ENCODE measurements at places on chromosomes 2 and 18.

DNA sequence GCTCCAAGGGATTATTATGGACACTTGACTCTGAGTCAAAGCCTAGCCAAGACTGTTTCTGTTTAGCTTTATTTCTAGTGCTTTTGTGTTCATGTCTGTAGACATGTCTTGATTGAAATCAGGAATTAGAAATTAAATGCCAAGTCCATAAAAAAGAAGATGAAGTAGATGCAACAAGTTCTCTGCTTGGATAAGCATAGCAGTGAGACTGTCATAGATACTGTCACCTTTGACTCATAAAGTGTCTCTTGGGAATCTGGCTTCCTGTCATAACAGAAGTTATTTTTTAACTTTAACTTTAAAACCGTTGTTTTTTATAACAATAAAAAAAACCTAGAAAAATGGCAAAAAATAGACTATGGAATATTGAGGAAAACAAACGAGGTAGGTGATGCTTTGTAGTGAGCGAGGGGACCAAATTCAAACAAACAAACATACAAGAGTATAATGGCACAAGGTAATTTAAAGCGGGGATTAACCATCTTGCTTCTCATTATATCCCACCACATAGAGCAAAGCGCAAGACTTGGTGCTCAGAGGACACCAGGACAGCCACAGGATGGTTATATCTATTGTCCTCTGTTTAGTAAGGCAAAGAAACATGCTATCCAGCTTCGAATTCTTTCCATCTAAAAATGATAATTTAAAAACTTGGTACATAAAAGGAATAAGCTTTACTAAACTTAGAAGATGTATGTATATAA, 64.6 kb downstream of the CD226 start:
- no peak for DNase-seq

GRCh38 chr2:19632403-19632991, 269.3 kb downstream of the TTC32 start:
- DNase-seq, result no peak

GRCh38 chr2:217790681-217791392, 212.0 kb downstream of the TNS1 start:
- DNase-seq, result peak; percentile 67

GRCh38 chr2:235523021-235523420, 29.2 kb downstream of the AGAP1 start:
- DNase-seq, result no peak

- no peak for DNase-seq
Measured at GRCh38 chr2:146579147-146579930, 1265.5 kb upstream of the ACVR2A start.

DNA sequence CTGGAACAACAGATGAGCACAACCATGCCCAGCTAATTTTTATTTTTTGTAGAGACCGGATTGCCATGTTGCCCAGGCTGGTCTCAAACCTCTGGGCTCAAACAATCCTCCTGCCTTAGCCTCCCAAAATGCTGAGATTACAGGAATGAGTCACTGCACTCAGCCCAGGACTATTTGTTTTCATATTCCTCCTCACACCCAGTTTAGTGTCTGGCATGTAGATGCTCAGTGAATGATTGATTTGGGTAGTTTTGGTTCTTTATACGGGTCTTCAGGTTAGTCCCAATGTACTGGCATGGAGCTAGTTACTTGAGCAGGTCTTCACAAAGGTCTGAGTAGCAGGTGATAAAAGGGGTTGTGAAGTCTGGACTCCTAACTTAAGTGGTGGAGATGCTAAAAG, 6.2 kb downstream of the EIF2B4 start:
- DNase-seq, result no peak

- DNase-seq, result no peak
Measured at GRCh38 chr2:85583667-85584353, 421 bp upstream of the VAMP5 start.

GRCh38 chr2:233919938-233920337, 2.8 kb downstream of the TRPM8 start:
- DNase-seq, result no peak

DNA sequence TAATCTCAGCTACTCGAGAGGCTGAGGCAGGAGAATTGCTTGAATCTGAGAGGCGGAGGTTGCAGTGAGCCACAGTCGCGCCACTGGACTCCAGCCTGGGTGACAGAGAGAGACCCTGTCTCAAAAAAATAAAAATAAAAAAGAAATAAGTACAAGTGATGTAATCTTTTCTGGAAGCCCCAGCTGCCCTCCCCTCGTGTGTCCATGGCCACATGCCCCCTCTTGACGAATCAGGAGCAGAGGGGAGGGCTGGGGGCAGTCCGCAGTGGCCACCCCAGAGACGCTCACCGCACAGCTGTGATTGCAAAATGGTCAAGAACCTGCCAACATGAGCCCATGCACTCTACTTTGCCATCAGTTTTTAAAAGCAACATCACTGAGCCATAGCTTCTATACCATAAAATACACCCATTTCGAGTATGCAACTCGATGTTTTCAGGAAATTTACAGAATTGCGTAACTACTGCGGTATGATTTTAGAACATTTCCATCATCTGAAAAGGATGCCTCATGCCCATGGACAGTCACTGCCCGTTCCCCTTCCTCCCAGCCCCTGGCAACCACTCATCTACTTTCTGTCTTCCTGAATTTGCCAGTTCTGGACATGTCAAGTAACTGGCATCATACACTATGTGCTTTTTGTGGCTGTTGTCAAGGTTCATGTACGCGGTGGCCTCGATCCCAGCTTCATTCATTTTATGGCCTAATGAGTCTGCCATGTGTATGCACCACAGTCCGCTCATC, 88.1 kb downstream of the NDUFA10 start:
- no peak for DNase-seq
